Bronchial smooth muscle cell (primary cell): ENCODE measurements at places on chromosomes 5 and 9. TPM values are rescaled to one million over a fixed set of nuclear protein-coding genes. Genes with fewer than 3 reads are reported as not detected.

Gene NOP16
- total RNA-seq = 7.3 and 7.7 TPM in 2 replicates

Gene MEIKIN
- not detected in 2 replicates for total RNA-seq

Gene ADRB2
- under 0.01 and 0.32 TPM in 2 replicates for total RNA-seq

Gene PKD2L2
- total RNA-seq = not detected in 2 replicates

Gene MAMDC2
- 0.52 and 1.7 TPM in 2 replicates for total RNA-seq

Gene GPBP1
- 53.6 and 56.7 TPM in 2 replicates for total RNA-seq
